DMS153 (cell line): ENCODE measurements at places on chromosomes 4 and X.

GRCh38 chr4:48664938-48665337, 115.1 kb downstream of the FRYL start:
- no peak for DNase-seq

- DNase-seq = no peak
These were observed 11.9 kb downstream of the EDNRA start for GRCh38 chr4:147492761-147493160.

GRCh38 chr4:181564625-181565024, 678.6 kb upstream of the TENM3 start:
- no peak for DNase-seq

DNA sequence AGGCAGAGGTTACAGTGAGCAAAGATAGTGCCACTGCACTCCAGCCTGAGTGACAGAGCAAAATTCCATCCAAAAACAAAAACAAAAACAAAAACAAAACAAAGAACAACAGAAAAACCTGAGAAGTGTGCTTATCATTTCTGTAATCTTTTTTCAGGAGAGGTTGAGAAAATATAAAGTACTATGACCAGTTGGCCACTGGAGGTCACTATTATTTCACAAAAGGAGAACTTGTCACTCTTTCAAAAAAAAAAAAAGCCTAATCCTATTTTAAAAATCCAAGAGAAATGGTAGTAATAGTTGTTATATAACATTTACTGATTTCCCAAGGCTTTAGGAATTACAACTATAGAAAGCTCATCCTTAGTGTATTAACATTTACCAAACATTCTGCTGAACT, 24.9 kb upstream of the RNF150 start:
- DNase-seq = no peak

GRCh38 chr4:4284827-4285618, 4.9 kb downstream of the LYAR start:
- DNase-seq = no peak

DNA sequence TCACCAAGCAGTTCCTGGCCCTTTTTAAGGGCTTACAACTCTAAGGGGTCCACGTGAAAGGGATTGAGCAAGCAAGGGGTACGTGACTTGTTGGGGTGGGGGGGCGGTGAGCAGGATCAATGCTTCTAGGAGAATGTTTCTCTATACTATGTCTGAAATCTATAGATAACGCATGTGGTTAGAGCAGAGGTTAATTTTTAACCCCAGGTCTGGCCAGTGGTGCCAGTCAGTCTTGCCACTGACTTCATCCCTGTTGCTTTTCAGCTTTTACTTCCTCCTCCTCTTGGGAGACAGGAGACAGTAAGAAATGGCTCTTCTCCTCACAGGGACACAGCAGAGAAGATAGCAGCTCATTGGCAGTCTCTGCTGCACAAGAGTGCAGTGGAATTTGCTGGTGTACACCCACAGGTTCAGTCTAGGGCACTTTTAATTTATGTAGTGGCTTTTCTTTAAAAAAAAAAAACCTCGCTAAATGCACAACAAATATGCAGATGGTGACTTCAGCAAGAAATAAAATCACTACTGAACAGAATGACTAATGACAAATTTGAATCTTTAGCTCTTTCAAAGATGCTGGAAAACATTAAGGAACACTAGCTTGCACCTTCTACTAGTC, 190.5 kb downstream of the CCNG2 start:
- no peak for DNase-seq

DNA sequence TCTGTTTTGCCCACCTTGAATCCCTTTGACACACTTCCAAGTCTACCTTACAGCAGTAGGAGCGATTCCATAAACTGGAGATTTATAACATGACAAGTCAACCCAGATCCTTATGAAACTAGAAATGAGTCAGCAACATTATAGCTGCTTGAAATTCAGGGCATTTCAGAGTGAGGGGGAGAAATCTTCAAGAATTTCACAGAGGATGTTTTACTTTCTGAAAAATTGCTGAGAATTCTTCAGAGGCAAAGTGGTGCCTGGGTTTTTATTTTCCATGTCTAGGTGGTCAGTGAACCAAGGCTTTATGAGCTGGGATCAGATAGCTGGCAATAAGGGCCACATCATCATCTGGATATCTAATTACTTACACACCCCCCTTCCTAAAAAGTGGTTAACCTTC, 119.8 kb downstream of the PPARGC1A start:
- DNase-seq = no peak

- DNase-seq = no peak
These were observed 6.3 kb upstream of the ZNF827 start for GRCh38 chr4:145944886-145945285.

DNA sequence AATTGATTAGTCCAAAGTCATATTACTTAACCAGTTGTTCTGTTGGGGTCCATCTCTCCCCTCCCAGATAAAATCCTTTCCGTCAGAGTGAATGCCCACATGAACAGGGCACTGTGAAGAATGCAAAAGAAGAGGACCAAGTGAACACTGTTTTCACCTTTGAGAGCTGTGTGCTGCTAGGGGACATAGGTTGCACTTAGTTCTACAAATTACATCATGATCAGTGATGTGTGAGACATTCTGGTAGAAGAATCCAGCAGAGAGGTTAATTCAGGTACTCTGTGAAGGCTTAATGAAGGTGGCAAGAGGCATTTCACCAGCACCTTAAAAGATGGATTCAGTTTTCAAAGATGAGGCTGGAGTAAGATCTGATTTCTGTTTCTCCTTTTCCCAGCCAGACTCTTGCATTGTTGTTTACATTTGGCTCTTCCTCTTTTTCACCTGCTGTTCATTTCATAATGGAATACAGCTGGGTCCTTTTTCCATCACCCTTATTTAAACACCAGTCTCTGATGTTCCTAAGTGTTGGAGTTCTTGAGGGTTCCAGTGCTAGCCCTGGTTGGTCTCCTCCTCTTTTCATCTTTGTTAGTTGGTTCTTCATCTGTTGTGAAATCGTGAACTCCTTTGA, 10.9 kb downstream of the GAB1 start:
- DNase-seq = no peak

- DNase-seq = no peak
These were observed 42.0 kb downstream of the MFAP3L start for GRCh38 chr4:169984173-169984572.

- no peak for DNase-seq
These were observed 94.4 kb downstream of the ARHGAP10 start for GRCh38 chr4:147826288-147826646.

DNA sequence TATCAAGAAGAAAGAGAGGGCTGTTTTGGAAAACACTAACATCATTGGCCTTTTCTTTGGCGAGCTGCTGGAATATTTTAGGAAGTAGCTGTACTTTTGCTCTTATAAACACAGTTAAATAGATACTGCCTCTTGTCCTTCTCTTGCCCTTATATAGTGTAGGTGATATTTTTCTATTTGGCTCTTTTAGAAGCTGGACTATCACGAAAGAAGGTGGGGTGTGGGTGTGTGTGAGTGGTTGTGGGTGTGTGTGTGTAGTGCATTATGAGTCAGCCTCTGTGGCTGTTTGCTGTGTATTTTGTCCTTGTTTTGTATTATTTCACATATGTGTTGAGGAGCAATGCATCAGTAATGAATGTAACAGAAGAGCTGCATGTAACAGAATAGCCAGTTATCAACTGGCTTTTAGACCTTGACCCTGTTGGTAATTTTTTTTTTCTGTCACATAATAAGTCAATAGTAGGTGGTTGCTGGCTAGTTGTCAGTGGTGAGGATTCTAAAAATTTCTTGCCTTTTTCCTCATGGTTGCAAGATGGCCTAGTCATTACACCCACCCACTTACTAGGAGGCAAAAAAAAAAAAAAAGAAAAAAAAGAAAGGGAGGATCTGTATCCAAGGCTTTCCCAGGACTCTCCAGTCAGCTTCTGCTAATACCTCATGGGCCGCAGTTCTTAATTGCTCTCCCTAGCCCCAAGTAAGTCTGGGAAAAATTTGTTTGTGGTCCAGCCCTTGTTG, 23.8 kb downstream of the ARHGAP10 start:
- no peak for DNase-seq

GRCh38 chr4:100486496-100486895, 31.3 kb downstream of the EMCN start:
- no peak for DNase-seq

DNA sequence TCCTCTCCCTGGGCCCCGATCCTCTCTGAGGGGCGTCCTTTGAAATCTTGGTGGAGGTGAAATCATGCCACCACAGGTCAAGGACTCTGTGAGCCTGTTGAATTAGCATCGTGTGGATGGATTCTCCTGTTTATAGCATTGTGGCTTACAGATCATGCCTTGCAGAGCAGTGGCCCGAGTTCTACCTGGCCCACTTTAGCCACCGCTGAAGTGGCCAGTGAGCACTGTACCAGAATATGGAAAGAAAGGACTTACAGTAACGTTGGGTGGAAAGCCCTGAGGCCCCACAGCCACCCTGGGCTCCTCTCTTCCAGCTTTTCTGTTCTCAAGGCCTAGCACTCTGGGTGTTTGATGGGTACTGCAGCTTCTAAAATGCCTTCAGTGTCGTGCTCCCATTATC, 35.3 kb downstream of the NPFFR2 start:
- no peak for DNase-seq

DNA sequence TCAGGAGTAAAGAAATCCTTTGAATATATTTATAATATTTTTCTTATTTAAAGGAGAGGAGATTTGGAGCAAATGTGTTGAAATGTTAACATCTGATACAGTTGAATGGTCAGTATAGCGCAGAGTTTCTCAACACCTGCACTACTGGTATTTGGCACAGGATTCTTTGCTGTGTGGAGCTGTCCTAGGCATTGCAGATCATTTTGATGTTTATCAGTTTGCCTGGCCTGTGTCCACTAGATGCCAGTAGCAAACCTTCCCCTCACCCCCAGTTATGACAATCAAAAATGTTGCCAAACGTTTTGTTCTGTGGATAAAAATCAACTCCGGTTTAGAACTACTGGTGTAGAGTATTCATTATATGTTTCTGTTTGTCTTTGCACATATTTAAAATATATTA, 765.3 kb upstream of the SLIT2 start:
- DNase-seq = no peak
